ENCODE measurements at places on chromosomes 16 and 17.

DNA sequence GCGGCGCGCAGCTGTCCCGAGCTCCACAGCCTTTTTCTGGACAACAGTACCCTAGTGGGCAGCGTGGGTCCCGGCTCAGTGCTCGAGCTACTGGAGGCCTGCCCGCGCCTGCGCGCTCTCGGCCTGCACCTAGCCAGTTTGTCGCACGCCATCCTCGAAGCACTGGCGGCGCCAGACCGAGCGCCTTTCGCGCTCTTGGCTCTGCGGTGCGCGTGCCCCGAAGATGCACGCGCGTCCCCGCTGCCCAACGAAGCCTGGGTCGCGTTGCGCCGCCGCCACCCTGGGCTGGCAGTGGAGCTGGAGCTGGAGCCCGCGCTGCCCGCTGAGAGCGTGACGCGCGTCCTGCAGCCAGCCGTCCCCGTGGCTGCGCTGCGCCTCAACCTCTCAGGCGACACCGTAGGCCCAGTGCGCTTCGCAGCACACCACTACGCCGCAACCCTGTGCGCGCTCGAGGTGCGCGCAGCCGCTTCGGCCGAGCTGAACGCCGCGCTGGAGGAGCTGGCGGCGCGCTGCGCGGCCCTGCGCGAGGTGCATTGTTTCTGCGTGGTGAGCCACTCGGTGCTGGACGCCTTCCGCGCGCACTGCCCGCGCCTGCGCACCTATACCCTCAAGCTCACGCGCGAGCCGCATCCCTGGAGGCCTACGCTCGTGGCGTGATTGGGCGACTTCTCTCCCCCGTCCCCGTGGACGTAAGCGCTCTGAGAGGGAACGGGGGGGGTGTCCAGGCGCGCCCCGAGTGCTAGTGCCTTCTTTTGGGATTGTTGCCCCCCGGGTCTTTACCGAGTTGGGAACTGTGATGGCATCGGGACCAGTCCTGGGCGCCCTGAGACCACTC is 1.2 kb upstream of the HSF4 start:
- DNase-seq, result peak; percentile 73

DNA sequence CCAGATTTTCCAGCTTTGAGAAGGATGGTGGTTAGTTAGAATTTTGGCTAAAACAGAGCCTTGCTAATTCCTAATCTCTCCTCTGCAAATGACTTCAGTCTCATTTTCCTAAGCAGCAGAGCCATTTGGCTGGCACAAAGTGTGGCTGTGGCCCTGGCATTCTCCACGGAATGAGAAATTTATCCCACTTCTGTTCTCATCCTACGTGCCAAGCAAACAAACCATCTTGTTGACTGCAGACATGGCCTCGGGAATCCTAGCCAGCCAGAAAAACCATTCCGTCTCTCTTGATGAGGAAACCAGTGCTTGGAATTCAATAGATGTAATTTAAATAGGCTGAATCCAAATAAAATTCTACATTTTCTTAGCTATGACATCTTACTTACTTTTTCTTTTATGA is 34.1 kb upstream of the ELAC2 start:
- no peak for DNase-seq

GRCh38 chr16:69270831-69271230 is 40.3 kb upstream of the VPS4A start:
- no peak for DNase-seq

GRCh38 chr16:81786868-81787267 is 7.8 kb downstream of the PLCG2 start:
- no peak for DNase-seq

GRCh38 chr17:53659181-53659580 is 163.5 kb upstream of the KIF2B start:
- no peak for DNase-seq

GRCh38 chr16:20866145-20866772 is 33.9 kb downstream of the DCUN1D3 start:
- no peak for DNase-seq

- DNase-seq, result no peak
Observed at GRCh38 chr17:80379348-80379747, 35.6 kb upstream of the ENDOV start.

- DNase-seq, result no peak
Observed at GRCh38 chr16:51968749-51969148, 578.2 kb downstream of the TOX3 start.

GRCh38 chr16:51766739-51767138 is 615.7 kb upstream of the SALL1 start:
- DNase-seq, result no peak

DNA sequence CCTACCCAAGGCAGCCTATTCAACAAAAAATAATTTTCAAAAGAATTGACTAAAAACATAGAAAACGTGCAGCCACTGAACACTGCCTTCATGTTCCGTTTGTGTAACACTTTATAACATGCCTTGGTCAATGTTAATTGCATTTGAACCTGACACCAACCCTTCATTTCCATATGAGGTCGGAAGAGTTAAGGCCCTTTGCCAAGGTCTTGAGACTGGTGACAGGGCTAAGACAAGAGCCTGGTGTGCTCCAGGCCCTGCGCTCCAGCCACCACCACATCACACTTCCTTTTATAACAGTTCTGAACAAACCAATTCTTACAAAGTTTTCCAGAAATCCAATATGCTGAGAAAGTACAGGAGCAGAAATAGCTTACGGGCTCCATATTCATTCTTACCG is 4.2 kb downstream of the BBS2 start:
- no peak for DNase-seq

DNA sequence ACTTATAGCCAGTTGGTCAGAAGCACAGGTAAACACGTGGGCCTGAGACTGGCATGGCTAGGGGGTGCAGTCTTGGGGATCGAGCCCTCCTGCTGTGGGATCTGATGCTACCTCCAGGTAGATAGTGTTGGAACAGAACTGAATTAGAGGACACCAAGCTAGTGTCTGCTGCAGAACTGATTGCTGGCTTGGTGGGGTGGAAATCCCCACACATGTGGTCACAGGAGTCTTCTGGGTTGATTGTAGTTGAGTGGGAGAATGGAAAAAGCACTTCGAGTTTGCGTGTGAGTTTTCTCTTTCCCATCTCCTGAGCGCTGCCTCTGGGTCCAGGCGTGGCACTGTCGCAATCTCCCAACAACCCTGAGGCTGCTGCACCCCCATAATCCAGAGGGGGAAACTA is 8.0 kb upstream of the SPATA32 start:
- DNase-seq, result no peak

DNA sequence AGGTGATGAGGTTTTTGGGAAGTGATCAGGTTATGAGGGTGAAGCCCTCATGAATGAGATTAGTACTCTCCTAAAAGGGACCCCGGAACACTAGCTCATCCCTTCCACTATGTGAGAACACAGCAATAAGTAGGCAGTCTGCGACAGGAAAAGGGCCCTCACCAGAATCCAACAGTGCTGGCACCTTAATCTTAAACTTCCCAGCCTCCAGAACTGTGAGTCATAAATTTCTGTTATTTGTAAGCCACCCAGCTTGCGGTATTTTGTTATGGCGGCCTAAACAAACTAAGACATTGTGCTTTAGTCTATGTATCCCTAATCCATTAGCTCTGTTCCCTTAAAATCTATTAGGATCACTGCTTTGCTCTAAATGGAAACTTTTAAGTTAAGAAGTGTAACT is 8.5 kb downstream of the SLFN12 start:
- no peak for DNase-seq

GRCh38 chr17:11467639-11468038 is 130.6 kb upstream of the DNAH9 start:
- no peak for DNase-seq

DNA sequence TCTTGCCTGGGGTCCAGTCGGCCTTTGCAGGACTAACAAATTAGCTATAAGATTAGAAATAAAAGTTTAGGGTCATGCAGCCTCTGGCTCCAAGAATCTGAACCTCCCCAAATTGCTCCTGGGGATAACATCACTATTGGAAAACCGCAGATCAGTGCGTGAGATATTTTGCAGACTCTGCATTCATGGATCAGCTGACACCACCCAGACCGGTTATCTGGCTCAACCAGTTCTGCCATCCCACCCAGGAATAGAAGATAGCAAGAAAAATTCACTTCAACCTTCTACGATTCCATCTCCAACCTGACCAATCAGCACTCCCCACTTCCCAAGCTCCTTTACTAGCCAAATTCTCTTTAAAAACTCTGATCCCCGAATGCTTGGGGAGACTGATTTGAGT is 4.3 kb upstream of the PGS1 start:
- DNase-seq, result no peak

- no peak for DNase-seq
Observed at GRCh38 chr16:66176111-66176510, 190.4 kb upstream of the CDH5 start.

GRCh38 chr17:42683407-42684034 is 1.2 kb downstream of the CNTNAP1 start:
- no peak for DNase-seq

GRCh38 chr17:41625602-41626001 is 1.2 kb upstream of the KRT17 start:
- DNase-seq, result no peak

DNA sequence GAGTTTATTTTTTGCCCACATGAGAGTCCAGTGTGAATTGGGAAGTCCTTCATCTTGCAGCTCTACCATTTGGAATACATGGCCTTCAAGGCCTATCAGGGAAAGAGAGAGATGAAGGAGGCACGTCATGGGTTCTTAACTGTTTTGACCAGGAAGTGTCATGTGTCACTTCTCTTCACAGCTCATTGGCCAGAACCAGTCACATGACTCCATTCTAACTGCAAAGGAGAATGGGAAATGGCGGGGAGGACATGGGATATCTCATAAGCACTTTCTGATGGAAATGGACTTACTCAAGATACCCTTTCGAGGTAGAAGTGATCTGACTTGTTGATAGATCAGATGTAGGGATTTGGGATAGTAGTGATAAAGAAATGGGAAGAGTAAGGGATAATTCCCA is 57.9 kb upstream of the CES5A start:
- no peak for DNase-seq

GRCh38 chr17:82230609-82231311 is 1.9 kb downstream of the SLC16A3 start:
- DNase-seq, result peak; percentile 82

DNA sequence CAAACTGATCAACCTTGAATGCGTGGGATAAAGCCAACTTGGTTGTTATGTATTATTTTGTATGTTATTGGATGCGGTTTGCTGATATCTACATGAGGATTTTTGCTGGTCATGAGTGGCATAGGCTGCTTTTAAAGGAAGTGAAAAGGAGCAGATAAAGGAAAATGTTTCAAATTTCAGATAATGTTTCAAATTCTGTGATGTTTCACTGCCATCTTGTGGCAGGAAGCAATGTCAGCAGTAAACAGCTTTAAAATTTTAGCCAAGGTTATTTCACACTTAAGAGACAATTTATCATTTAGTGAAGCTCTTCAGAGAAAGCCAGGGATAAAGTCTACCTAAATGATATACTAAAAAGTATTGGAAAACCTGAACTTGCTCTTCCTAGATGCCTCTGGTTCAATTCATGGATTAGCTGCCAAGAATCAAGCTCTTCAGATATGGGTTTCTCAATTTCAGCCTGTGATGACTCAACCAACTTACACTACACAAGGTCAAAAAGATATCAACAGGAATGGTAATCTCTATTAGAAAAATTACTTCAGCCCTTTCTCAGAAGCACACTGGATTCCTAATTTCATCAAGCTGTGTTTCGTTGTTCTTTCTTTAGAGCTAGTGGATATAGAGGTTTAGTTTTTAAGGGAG is 136.0 kb upstream of the C17orf78 start:
- no peak for DNase-seq

DNA sequence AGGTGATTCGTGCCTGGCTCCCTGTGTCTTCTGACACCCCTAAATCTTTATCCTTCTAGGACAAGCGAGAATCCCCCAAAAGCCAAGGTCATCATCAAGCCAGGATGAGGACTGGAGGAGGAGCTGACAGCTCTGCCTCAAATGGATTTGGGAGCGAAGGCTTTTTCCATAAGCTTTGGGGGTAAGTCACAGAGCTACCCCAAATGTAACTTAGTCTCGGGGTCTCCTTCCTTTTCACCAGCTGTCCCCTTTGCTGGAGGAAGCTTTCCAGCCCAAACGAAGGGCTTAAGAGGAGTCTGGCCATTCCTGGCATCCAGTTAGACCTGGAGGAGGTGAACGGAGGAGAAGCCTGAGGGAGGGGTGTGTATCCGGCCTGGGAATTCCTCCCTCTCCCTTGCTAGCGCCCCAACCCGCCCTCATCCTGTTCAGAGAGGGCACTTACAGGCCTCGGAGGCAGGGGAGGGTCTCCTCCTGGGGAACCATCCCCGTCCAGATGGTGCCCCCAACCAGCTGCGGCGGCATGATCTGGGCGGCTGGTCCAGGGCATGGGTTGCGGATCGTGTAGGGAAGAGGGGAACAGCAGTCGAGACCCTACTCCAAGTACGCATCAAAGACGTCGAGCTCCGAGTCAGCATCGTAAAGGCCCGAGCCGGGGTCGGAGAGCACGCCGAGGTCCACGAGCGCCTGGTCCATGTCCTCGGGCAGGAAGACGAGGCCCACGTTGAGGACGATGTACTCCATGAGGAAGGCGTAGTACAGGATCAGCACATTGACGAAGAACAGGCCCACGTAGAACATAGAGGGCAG is 938 bp downstream of the DEXI start:
- DNase-seq, result peak; percentile 51

DNA sequence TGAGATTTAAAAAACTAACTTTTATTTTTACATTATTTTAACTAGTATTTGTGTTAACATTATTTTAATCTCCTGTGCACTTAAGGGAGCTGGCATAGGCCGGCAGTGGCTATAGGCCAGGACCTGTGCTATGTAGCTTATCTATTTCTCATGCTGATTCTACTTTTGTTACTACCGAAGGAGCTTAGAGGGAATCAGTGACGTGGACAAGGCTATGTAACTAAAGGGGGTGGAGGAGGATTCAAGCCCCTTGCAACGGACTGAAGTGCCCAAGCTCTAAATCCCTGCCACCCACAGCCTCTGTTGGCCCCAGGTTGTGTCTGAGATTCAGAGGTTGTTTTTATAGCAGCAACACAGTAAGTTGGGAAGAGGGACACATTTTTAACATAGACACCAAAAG is 356.4 kb downstream of the WWOX start:
- no peak for DNase-seq

GRCh38 chr17:610276-610675 is 104.4 kb downstream of the VPS53 start:
- DNase-seq, result no peak

GRCh38 chr17:35160354-35161201 is 13.0 kb downstream of the UNC45B start:
- peak; percentile 35 for DNase-seq

GRCh38 chr17:62713086-62713881 is 85.8 kb downstream of the MRC2 start:
- no peak for DNase-seq

GRCh38 chr17:63927464-63928171 is 4.5 kb downstream of the CD79B start:
- DNase-seq, result no peak

GRCh38 chr17:29110372-29110757 is 67.4 kb downstream of the PIPOX start:
- DNase-seq, result no peak

DNA sequence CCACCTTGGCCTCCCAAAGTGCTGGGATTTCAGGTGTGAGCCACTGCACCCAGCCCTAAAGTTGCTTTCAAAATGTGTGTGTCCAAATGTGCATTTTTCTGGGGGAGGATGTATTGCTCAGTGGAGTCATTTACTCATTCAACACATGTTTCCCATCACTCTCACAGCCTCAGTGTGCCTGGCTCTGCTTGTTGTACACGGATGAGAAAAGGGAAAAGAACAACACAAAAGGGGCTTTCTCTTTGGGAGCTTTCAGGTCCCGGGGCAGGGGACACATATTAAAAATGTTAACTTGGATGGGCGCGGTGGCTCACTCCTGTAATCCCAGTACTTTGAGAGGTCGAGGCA is 1.7 kb upstream of the PPL start:
- DNase-seq, result no peak

GRCh38 chr17:56910509-56911235 is 3.2 kb downstream of the TRIM25 start:
- no peak for DNase-seq

GRCh38 chr17:31660684-31661083 is 198.4 kb downstream of the COPRS start:
- no peak for DNase-seq
